ENCODE measurements at places on chromosomes 11 and 22. TPM values are rescaled to one million over a fixed set of nuclear protein-coding genes. Genes with fewer than 3 reads are reported as not detected.

Gene GAL3ST3
- not detected for total RNA-seq

Gene LMO2
- total RNA-seq = not detected

Gene IGLL1
- total RNA-seq = not detected

Gene SHANK3
- 0.04 TPM for total RNA-seq

Gene ATL3
- 35.8 TPM for total RNA-seq

Gene PKDREJ
- not detected for total RNA-seq

Gene LRP4
- total RNA-seq = 0.02 TPM

- H3K4me1 ChIP-seq = peaks cover 51% of the 10 kb centered on the region
- H3K36me3 ChIP-seq = peaks cover 44% of the 10 kb centered on the region
- H3K27ac ChIP-seq = peak overlapping the region; percentile 78
- peak; percentile 22 for DNase-seq
These were observed 1.3 kb downstream of the WEE1 start for GRCh38 chr11:9574622-9575259.

GRCh38 chr11:92653454-92653853, 316.0 kb upstream of the MTNR1B start:
- DNase-seq = no peak
- no peaks in the 10 kb centered on the region for H3K4me1 ChIP-seq

- no peak for DNase-seq
- no peaks in the 10 kb centered on the region for H3K4me1 ChIP-seq
These were observed 29.6 kb downstream of the METTL15 start for GRCh38 chr11:28137832-28138231.

GRCh38 chr11:60756307-60757032, at the start of gene MS4A15:
MS4A15 (plus strand) TSS chr11:60756867; CDS start chr11:60763734, 6,867 bp downstream.
- H3K4me3 ChIP-seq = no peak within 1 kb of the TSS
- no peak within 1 kb of the TSS for H3K27ac ChIP-seq
- peaks cover 30% of the 10 kb centered on the region for H3K27me3 ChIP-seq
- DNase-seq = no peak
- no peaks in the 10 kb centered on the region for H3K4me1 ChIP-seq

- H3K4me3 ChIP-seq = no peak overlapping the region
- DNase-seq = peak; percentile 73
- H3K27ac ChIP-seq = no peak overlapping the region
- H3K27me3 ChIP-seq = no peaks in the 10 kb centered on the region
- peaks cover 6% of the 10 kb centered on the region for H3K36me3 ChIP-seq
- H3K4me1 ChIP-seq = peaks cover 54% of the 10 kb centered on the region
These were observed 11.0 kb downstream of the CRELD2 start for GRCh38 chr22:49929211-49929979.

GRCh38 chr11:47056261-47056915, 119.8 kb downstream of the CSTPP1 start:
- no peak overlapping the region for H3K4me3 ChIP-seq
- no peak overlapping the region for H3K27ac ChIP-seq
- no peaks in the 10 kb centered on the region for H3K27me3 ChIP-seq
- peaks cover 2% of the 10 kb centered on the region for H3K36me3 ChIP-seq

Measured in activated CD4-positive, alpha-beta T cell treated with anti-CD3 and anti-CD28 coated beads, Interleukin-2, amount 10 ng/mL, durations not matched to agents 7 days and 5 days (primary cell).